ENCODE measurements at places on chromosomes 3 and 15.

DNA sequence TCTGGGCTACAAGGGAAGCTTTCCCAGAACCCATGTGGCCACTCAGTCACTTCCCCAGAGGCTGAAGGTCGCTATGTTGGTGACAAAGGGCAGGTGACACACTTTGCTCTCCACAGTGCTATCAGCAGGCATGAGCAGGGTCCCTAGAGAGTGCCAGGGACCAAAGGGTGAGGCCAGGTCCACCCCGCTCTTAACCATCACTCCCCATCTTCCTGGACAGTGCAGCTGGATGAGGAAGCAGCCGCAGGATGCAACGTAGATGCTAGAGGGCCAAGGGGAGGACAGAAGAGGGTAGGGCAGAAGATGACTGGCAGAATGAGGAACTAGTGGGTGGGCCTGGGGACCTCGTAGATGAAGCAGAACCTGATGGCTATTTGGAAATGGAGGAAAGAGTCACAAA is 13.6 kb upstream of the LTF start:
- no peak for DNase-seq

GRCh38 chr3:176505878-176506621 is 691.2 kb downstream of the TBL1XR1 start:
- DNase-seq = no peak

GRCh38 chr3:94081884-94082283 is 19.0 kb downstream of the NSUN3 start:
- no peak for DNase-seq

DNA sequence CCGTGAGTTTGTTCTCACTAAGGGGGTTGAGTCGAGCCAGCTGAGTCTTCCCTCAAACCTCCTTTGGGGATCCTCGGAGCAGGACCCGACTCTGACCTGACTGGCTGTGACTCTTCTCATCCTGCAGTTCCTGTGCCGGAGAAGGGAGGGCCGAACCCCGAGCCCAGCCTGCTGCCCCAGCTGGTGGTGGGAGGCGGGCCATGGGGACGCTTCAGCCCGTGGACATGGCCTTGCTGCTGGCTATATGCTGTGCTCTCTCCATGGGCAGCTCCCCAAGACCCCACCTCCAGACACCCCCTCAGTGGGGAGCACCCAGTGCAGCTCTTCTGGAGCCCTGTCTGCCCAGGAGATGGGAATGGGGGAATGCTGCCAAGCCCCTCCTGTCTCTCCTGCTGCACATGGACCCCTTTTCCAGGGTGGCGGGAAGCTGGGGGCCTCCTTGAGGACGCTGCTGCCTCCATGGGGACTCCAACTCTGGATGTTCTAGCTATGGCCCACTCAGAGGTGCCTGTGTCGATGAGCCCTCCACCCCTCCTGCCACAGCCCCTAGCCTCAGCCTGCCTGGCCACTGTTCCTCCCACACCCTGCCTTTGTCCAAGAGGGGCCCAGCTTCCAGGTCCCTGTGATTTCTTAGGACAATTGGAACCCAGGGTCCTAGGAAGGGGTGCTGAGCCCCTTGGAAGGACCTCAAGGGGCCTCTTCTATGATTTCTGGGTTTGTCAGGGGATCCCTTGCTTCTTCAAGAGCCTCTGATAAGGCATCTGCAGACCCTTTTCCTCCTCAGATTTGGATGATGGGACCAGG is 12.8 kb downstream of the C15orf39 start:
- DNase-seq = no peak

- no peak for DNase-seq
Measured at GRCh38 chr3:81612768-81613167, 148.7 kb downstream of the GBE1 start.

DNA sequence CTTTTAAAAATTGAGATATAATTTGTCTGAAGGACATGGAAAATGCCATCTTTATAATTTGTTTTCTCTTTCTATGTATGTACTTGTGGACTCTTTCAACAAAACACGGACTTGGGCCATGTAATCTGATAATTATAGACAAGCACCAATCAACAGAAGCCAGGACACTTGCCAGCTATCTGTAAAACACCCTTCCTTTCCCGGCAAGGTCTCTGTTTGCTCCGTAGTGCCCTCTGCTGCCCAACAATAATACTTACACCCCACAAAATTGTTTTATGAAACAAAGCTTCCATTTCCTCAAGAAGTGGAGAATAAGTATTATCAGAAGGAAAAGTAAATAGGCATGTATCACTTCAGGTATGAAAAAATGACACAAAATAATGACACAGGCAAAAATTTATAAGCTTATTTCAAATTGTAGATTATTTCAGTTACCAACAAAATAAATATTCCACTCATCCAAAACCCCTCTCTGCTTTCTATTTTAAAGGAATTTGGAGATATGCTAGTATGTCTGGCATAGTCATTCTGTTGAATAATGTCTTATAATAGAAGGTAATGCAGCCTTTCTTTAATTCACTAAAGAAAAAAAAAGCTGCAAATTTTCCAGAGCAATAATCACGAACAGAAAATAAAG is 32.8 kb downstream of the MYH15 start:
- DNase-seq = peak; percentile 72

GRCh38 chr3:86208772-86209171 is 782.2 kb downstream of the VGLL3 start:
- no peak for DNase-seq

DNA sequence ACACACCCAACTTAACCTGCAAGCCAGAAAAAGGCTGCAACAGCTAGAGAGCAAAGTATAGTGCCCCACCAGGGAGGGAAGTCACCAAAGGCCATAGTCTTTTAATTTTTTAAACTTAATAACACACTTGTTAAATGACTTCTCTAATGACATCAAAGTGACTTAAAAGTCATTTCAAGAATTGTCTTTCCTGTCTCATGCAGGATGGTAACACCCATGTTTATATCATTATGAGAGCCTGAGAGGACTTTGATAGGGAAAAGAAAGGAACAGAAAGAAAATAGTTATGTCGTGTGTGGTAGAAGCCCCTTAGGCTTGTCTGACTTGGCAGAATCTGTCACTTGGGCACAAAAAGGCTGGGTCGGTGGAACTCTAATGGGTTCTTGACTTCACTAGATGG is 57.9 kb upstream of the C2CD4B start:
- no peak for DNase-seq

- DNase-seq = peak; percentile 51
Measured at GRCh38 chr15:58870451-58870850, 63.0 kb downstream of the SLTM start.
